K562 (cell line): ENCODE measurements at places on chromosomes 12 and 14. TPM values are rescaled to one million over a fixed set of nuclear protein-coding genes. Genes with fewer than 3 reads are reported as not detected.

CCDC198 gene
- total RNA-seq = not detected in 2 replicates

GRCh38 chr14:97532052-97532451 is 734.9 kb downstream of the VRK1 start:
- no peaks in the 10 kb centered on the region for H3K4me1 ChIP-seq
- no peak for DNase-seq
- no peaks in the 10 kb centered on the region for H3K27me3 ChIP-seq

- H3K36me3 ChIP-seq = no peaks in the 10 kb centered on the region
- DNase-seq = no peak
- no peaks in the 10 kb centered on the region for H3K4me1 ChIP-seq
Measured at GRCh38 chr14:53411125-53411524, 258.0 kb upstream of the DDHD1 start.

GRCh38 chr14:37179896-37180502 is 7.6 kb upstream of the SLC25A21 start:
- no peak for DNase-seq
- H3K4me3 ChIP-seq = no peak overlapping the region
- H3K36me3 ChIP-seq = no peaks in the 10 kb centered on the region
- H3K27ac ChIP-seq = no peak overlapping the region

- DNase-seq = no peak
- no peaks in the 10 kb centered on the region for H3K36me3 ChIP-seq
- H3K4me3 ChIP-seq = no peak overlapping the region
- no peaks in the 10 kb centered on the region for H3K4me1 ChIP-seq
- H3K27ac ChIP-seq = no peak overlapping the region
Measured at GRCh38 chr12:19158923-19159322, 29.4 kb downstream of the PLEKHA5 start.

DNA sequence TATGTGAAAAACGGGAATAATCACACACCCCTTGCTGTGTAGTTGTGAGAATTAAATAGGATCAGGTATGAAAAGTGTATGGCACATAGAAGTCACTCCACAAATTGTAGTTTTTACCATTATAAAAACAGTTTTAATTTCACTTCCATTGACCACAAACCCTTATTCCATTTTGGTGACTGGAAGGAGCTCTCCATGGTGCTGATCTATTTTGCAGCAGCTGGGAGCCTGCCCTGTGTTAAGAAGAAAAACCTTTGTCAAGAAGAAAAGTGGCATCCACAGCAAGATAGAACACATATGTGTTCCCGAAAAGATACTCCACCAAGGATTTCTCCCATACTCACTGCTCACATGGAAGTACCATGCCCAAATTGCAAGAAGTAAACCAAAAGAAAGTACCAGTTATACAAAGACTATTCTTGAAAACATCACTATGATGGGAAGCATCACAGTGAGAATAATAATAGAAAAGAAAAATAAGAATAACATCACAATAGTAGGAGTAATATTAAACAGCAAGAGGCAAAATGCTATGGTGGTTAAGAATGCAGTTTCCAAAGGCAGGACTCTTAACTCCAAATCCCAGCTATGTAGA is 58.7 kb downstream of the TUNAR start:
- no peak overlapping the region for H3K4me3 ChIP-seq
- no peak overlapping the region for H3K27ac ChIP-seq
- H3K4me1 ChIP-seq = no peaks in the 10 kb centered on the region
- peak; percentile 19 for DNase-seq

DNA sequence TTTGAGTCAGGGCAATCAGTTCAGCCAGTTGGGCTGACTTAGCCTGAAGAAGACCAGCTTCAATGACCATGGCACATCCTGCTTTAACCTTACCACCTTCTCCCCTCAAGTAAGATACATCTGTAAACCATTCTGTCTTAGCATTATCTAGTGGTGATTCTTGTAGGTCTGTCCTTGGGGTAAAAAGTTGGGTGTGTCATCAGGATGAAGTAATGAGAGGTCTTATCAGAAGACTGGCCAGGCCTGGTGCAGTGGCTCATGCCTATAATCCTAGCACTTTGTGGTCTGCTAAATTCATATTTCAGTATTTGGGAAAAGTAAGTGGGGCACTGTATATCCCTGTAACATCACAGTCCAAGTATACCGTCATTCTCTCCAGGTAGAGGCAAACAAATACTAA is 19.1 kb downstream of the SINHCAF start:
- no peaks in the 10 kb centered on the region for H3K27me3 ChIP-seq
- peaks cover 87% of the 10 kb centered on the region for H3K36me3 ChIP-seq
- H3K27ac ChIP-seq = no peak overlapping the region; the same call in 2 of the 3 replicates
- peaks cover 8% of the 10 kb centered on the region; the same call in 1 of the 2 replicates for H3K4me1 ChIP-seq
